Omental fat pad (tissue), 4 donors: ENCODE measurements at places on chromosomes 12 and 14.

DNA sequence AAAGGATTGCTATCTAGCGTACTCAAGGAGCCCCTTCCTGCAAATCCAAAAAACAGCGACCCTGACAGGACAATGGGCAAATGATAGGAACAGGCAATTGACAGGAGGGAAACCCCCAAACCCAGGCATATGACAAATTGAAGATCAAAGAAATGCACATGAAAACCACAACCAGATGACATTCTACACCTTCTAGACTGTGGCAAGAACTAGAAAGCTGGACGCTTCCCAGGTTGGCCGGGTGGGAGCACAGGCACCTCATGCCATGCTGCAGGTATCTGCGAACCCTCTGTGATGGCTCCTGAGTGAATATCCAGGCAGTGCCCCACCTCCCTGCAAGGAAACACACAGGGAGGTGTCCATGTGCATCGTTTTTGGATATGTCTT is 37.1 kb downstream of the CMKLR1 start:
- no peak for DNase-seq

GRCh38 chr12:27524839-27525753 is 1.1 kb downstream of the PPFIBP1 start:
- no peak for DNase-seq

- no peak for DNase-seq
Observed at GRCh38 chr12:57853864-57854556, 7.5 kb upstream of the CTDSP2 start.

DNA sequence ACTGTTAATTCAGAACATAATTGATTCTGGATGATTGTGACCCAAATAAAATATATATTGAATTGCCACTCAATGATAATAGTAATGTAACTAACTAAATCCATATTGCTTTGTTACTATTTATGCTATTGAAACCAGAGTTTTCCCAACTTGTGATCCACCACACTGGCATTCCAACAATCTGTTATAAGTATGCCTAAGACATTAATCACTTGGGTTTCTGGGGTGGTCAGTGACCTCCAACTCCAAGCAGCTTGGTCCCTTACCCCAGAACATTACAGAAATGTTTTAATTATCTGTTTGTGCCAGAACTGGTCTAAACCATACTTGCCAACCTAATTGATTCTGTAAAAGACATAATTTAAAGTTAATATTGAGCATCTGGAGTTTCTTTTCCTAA is 14.6 kb downstream of the CAPS2 start:
- DNase-seq: no peak

- DNase-seq: no peak
Observed at GRCh38 chr14:91350483-91350812, 67.2 kb downstream of the CCDC88C start.

DNA sequence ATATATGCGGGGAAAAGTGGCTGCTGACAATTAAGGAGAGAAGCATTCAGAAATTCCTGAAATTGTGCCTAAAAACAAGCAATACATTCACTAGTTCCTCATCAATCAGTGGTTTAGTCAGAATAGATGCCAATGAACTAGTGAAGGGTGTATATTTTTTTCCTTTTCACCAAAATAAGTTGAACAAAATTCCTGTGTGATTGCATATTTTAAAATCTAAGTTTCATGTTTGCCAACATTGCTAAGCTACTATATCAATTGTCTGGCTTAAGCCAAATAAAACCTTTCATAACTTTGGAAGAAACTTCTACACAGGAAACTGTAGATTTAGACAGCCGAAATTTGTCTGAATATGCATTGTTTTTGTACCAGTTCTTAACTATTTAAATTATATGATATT is 8.7 kb downstream of the PRKD1 start:
- DNase-seq: no peak

DNA sequence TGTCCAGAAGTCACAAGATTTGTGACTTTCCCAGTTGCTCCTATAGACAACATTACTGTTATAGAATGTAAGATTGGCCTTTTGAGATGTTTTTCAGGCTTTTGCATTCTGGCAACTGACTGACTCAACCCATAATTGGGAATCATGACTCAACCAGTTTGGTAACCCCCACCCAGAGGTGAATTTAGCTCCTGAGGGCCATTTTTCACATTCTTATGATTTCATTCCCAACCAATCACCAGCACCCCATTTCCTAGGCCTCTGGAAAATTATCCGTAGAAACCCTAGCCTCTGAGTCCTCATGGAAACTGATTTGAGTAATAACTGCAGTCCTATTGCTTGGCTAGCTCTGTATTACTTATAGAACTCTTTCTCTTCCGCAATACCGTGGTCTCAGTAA is 626.0 kb upstream of the SEL1L start:
- no peak for DNase-seq

DNA sequence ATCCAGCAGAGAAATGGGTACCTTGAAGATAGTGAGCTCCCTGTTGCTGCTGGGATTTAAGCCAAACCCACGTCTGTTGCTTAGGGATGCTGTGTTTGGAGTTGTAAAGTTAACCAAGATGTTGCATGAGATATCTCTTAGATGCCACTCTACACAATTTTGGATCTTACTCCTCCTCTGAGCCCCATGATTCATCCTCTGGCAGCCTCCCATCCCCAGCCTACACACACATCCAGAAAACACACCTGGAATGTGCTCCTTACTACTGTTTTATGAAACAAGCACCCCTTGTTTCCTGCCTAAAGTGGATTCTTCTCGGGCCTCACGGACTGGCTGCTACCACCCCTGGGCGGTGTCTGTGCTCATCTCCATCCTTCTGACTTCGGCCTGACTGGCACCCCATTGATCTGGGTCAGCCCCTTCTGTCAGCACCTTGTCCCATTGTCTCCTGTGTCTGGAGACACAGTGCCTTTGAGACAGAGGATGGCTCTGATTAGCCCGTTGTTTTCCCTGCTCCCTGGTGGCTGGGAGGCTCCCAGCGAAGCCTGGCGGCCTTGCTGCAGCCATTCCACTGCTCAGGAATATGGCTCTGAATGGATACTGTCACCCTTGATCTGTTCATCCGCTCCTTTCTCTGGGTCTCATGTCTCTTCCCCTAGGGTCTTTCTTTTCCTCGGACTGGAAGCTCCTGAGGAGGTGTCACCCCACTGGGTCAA is 24.3 kb downstream of the TSPAN9 start:
- no peak for DNase-seq

DNA sequence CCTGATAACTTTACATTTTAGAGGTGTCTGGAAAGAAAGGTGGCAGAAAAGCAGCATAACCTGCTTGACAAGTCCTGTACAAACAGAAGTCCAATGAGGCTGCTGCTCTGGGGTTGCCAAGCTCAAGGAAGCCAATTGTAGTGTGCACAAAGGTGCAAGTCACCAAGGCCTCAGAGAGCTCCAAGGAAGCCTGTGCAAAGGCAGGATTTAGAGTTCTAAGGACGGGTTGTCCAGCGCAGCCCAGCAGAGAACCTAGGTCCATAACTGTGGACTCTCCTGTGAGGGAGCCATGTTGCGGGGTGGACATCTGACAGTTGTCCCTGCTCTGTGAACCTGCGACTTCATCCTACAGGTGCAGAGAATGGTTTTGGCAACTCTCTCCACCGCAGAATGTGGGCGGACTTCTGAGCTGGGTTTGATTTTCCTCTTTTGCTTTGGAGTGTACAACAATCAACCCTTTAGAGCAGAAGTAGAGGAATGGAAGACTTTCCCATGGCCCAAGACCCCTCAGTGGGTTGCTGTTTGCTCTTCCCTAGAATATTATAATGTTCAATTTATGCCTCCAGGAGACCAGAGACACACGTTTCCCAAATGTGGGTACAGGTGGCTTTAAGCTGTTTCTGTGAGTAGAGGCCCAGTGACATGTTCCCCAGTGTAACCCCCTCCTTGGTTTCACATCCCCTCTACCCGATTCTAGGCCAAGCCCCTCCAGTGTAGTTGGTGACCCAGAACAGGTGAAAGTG is 81.0 kb downstream of the ETV6 start:
- no peak for DNase-seq
